CD4-positive, alpha-beta T cell treated with Interferon gamma for 1 hour (primary cell): ENCODE measurements at places on chromosomes 6 and 20.

DNA sequence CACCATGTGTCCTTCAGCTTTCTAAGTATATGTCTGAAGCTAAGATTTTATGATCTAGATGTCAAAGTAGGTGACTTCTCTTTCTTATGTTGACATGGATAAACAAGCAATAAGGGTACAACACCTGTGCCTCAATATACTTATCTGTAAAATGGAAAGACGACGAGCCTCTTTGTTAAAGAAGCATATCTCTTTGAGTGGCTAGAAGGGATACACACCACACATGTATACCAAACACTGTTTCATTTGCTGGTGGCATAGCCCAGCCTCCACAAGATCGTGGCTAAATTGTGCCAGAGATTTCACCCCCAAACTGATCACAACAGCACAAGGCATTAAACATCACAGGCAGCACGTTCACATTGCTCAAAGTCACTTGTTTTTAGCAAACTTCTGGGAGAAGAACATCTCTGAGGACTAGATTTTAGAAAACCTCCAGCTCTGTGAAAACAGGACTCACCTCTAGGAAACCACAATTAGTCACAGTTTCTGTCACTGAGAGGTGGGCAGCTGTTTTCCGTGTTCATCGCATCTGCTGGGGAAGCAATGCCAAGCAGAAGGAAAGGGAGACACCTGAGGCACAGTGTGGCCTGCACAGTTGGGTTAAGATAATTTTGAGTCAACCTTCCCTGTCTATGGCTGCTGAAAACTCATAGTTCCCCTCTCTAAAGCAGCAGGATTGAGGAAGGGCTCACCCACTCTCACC lies 263.0 kb upstream of the PLCB4 start:
- DNase-seq, result no peak

- no peak for DNase-seq
Measured at GRCh38 chr20:32144898-32145662, 35.6 kb downstream of the TM9SF4 start.

GRCh38 chr6:139920027-139920775 lies 545.8 kb upstream of the CITED2 start:
- DNase-seq, result no peak

- DNase-seq, result no peak
Measured at GRCh38 chr6:56977192-56977591, 22.3 kb downstream of the BEND6 start.
